ENCODE measurements at places on chromosomes 2 and 18.

DNA sequence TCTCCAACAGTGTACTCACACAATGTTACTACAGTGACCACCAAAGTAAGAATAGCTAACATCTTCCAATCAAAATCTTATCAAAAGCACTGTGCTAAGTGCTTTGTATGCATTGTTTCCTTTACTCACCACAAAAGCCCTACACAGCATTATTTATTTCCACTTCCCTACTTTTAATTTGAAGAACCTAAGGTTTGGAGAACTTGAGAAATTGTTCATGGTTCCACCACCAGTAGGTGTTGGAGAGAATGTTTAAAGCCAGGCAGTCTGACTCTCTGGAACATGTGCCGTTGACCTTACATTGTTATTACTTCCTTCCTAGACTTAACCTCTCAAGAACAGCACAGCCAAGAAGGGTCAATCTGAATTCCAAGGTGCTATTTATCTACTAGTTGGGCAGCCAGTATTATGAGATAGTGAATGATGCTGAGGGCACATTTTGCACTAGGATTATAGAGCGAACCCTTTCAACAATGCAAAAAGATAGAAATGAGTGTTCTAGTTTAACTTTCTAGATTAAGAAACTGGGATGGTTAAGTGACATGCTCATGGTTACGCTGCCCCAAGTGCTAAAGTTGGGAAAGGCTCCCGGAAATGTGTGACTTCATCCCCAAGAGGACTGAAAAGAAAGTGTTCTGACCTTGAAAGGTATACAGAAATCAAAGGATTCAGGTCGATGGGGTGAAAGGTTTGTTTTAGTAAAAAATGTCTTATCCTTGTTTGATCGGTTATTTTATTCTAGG is 55.2 kb upstream of the FAM136A start:
- no peak for DNase-seq

DNA sequence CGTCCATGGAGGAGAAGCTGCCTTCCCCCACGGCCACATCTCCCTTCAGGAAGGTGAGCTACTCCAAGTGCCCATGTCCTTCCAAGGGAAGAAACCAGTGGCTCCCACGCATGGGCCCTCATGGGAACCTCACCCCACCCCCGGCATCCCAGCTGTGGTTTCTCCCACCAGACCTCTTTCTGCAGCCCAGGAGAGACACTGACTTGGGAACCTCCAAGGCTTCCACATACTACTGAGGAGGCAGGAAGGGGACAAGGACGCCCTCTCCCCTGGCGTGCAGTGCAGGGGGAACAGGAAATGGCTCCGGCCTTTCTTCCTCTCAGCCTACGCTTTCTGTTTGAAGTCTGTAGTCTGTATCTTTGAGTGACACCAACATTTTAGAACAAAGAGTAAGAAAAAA is 104.5 kb upstream of the EPC2 start:
- no peak for DNase-seq

DNA sequence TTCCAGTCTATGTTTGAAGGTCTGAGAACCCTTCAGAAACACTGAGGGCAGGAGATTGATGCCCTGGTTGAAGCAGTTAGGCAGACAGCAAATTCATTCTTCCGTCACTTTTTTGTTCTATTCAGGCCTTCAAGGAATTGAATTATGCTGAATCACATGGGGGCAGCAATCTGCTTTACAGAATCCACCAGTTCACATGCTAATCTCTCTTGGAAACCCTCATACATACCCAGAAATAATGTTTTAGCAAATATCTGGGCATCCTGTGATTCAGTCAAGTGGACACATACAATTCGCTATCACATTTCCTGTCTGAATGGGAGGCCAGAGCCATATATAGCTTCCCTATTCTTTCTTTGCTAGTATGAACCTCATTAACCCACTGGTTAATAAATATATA is 301.4 kb upstream of the CNTNAP5 start:
- no peak for DNase-seq

DNA sequence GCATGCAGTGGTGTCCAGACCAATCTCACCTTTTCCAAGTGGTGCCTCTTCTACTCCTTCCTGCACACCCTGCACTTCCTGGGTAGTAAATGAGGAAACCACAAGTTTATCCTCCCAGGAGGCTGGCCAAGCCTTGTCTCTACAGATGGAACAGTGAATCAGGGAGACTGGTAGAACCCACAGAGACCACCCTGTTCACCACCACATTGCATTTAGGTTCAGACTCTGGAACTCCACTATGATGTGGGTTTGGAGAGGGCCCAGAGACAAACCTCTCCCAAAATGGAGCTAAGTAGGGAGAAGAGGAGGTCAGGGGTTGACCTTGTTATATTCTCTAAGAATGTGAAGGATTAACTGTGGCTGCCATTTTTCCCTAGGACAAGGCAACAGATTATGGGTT is 102.8 kb upstream of the FZD7 start:
- no peak for DNase-seq

GRCh38 chr2:109143214-109144187 is 14.5 kb downstream of the SH3RF3 start:
- DNase-seq = no peak

DNA sequence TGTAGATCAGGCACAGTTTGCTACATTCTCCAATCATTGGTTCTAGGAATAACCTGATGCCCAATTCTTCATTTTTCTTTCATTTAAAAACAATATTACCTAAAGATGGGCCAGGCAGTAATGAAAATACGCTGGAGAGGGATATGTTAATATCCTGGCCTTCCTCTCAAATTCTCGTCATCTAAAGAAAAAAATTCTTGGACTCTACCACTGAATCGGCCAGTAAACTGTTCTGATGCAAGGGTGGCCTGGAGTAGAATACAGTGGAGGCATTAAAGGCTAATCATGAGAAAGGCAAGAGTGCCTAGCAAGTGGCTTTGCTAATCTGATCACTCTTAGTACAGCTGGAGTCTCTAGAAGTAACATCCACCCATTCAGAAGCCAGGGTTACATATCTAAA is 157.7 kb downstream of the ANTXR1 start:
- no peak for DNase-seq

DNA sequence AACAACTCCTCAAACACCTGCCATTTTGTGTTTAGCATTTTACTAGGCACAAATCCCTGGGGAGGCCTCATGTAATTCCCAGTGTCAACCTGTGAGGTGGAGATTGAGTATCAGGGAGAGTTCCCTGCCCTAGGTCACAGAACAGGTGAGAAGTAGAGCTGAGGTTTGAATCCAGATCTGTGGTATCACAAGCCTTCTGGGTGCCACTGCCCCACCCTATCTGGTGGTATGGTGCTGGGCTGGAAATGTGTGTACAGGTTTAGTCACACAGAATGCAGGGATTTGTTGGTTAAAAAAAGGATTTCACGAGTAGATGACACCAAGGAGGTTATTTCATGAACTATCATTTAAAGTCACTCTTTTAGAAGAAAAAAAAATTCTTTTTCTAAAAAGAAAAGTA is 35.7 kb upstream of the PKDCC start:
- no peak for DNase-seq

DNA sequence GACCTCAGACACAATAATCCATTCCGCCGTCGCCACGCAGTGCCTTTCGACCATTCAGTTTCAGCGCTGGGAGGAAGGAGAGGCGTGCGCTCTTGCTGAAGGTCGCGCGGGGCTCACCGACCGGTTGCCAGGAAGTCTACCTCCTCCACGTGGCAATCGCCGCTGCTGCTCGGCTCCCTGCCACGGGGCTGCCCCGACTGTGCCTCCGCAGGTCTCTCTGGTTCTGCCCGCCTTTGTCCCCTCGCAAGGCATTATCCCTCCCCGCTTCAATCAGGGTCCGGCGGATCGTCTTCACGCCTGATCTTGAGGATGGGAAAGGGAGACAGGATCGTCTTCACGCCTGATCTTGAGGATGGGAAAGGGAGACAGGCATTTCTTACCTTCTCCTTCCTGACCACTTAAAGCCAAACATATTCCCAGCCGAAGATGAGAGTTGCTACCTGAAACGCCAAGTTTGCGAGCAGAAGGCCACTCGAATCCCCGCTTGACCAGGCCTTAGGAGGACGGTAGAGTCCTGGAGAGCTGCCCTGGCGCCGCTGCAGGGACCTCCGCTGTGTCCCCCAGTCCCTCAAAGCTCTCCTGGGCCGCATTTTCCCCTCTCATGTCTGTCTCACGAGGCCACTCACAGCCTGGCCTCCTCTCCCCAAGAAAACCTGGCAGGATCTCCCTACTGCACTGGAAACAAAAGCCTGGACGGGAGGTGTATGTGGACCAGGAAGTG is 4.3 kb upstream of the GPR45 start:
- no peak for DNase-seq

DNA sequence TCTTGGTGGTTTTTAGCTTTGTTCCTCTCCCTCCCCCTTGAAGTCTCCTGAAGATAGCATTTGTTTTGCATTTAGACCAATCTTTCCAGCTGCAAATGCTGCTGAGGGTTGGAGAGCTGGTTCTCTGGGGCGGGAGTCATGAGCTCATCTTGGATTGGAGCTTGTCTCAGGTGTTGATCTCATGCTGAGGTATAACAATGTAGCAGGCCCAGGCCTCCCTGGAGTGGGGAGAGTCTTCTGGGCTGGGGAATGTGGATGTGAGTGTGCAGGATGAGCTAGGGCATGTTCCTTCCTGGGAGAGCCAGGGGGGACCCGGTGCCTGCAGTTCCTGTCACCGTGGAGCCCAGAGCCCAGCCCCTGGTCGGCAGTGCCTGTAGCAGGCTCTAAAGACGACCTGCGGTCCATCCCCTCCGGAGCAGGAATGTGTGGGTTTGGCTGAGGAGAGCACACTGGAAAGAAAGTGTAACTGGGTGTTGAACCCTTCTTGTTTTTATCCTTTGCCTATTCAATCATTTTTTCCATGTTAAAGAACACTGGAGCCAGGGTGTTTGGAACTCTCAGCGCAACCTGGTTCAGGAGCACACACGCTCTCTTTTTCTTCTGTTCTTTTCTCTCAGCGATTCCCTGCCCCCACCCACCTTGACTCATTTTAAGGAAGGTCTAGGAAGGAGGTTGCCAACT is 2.7 kb downstream of the ZNF532 start:
- DNase-seq = no peak

DNA sequence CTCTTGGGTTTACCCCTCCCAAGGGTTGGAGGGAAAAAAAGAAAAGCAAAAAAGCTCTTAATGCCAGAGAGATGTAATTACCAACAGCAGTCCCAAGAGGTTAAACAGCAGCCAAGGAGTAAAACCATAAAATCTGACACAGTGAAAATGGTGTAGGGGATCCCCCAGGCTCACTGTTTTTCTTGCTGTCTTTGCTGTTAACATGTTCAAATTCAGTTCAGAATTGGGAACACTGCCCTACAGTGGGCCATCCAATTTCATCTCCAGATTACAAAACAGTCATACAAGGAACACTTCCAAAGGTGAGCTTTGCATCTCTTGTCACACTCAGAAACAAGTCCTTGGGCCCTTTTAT is 54.5 kb downstream of the PLEKHM3 start:
- no peak for DNase-seq

DNA sequence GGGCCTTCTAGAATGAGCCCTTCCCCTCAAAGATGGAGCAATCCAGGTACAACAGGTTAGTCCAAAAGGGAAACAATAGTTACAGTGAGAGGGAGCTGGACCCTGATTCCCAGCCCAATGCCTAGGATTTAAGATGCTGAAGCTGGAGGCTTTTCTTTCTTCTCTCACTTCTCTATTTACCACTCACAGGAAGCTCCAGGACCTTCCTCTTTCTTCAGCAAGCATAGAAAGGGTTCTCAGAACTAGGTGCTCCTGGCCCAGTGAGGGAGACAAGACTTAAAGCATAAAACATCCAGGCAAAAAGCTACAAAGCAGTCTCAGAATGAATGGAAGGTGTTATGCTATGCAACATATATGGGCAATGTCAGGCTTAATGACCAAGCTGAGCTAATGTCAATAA is 279.0 kb downstream of the SRBD1 start:
- DNase-seq = no peak

- DNase-seq = no peak
These were observed 811.3 kb downstream of the CNTNAP5 start for GRCh38 chr2:124836416-124836815.

- DNase-seq = no peak
These were observed 107.6 kb upstream of the RGPD4 start for GRCh38 chr2:107719141-107719540.

GRCh38 chr2:172109988-172110811 is 7.5 kb upstream of the DLX2 start:
- no peak for DNase-seq

DNA sequence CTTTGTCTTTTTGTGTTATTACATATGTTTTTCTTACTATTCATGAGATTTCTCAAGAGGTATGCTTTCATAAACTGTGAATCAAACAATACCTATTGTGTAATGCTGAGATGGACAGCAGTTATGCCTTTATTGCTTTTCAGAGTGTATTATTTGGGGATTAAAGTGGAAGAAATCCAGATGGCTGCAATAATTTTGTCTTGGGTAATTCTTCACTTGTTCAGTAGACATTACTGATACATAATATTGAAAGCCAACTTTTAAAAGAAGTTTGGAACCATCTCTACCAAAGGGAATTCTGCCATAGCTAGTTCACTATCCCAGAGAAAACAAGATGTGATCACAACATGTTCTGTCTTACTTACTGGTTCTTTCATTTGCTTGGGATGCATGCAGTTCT is 253.4 kb upstream of the ZSWIM2 start:
- DNase-seq = no peak

DNA sequence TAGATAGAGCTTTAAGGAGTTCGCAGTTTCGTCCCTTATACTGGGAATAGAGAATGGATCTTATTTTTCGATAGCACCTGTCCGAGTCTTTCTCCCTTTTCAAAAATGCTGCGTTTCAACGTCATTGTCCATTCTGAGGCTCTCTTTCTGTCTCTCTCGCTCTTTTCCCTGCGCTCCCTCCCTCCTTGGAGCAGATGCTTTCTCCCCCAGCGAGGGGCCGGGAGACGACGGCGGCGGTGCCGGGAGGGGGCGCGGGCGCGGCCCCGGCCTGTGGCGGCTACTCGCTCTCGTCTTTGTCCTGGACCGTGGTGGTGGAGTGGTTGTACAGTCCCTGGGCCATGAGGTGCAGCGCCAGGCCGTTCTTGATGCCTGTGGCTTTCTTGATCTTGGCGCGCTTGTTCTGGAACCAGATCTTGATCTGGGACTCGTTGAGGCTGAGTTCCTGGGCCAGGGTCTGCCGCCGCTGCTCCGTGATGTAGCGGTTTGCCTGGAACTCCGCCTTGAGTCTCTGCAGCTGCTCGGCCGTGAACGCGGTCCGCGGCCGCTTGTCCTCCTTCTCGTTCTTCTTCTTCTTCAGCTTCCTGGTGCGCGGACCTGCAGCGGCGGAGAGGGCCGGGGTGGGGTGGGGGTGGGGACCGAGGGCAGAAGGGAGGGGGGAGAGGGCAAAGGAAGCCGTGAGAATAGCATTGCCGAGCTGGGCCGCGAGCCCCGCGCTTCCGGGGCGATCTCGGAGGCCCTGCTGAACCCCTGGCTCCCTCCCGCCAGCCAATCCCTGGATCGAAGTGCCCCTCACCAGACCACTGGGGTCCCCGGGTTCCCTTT is 4.6 kb downstream of the EN1 start:
- no peak for DNase-seq

DNA sequence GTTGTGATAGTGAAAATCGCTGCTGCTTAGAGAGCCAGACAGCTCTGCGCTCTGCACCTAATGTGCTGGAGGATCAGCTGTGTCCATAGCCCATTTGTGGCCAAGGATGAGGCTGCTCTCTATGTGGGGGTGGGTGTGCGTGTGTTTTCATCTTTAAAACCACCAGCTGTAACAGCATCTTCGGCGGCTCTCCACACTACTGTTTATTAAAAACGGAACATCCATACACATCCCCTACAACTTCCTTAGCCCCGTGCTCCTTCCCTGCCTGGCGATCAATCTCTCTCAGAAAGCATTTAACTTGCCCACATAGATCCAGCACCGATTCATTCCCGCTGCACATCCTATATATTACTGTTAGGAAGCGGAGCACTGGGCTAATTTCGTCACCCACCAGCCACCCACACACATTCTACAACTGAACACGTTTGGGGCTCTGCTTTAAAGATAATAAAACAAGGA is 1.6 kb downstream of the CELF4 start:
- DNase-seq = no peak
